ENCODE measurements at places on chromosomes 3 and 15.

- no peak for DNase-seq
These were observed 12.7 kb upstream of the TMEM212 start for GRCh38 chr3:171830518-171830875.

GRCh38 chr3:126476166-126477060, 722 bp upstream of the ZXDC start:
- DNase-seq: no peak

DNA sequence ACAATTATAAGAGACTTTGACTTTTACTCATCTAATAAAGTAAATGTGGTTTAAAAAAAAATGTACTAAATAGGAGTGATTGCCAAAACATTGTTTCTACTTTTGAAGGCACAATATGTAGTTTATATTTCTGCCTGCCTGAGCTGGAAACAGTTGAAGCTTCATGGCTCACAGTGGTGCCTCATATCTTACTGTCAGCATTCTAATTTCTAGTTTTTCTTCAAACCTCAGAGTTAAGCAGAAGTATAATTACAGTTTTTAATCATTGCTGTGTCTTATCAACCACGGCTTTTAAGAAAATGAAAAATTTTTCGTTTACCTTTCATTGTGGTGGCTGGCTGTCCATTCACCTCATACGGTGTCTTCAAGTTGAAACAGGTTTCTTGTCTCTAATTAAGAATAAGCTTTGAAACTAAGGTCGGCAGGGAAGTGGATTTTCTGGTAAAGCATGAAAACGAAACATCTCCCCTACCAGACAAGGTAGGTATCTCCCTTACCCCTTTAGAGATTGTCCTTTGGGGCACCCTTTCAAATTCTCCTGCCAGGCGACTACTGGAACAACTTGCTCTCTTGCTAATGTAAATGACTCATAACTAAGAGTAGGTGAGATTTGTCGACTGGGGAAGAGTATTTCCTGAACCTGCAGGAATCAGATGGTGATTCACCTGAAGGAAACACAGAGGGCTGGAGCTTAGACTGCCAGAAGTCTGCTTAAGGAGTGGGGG, at the start of gene GPR87:
GPR87 (minus strand) TSS at position 554 of the 725 bp plus-strand sequence. CDS start 16,720 bp downstream, outside the sequence.
- DNase-seq: no peak

DNA sequence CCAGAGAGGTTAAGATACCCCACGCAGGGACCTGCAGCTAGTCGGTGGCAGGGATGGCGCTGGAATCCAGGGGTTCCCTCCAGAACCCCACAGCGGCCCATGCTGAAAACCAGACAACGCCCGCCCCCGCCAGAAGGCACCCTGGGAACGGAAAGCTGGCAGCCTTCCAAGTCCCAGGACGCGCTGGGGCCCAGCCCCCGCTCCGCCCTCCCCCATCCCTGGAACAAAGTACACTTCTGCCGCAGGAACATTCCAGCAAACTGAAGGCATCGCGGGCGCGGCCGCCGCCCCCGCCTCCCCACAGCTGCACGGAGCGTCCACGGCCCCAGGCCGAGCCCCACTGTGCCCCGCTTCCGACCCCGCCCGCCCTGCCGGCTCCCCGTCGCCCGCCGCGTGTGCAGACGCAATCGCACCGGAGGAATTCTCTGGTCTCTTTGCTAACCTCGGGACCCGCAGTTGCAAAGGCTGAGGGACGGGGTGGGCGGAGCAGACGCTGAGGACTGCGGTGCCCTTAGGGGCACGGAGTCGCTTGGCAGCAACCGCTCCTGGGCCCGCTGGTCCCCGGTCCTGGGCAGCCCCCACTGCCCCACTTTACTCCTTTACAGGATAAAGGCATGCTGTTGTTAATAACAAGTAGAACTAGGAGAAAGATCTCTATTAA, 44.8 kb upstream of the RNU6-1 start:
- peak; percentile 54 for DNase-seq

- DNase-seq: no peak
These were observed 467.9 kb upstream of the ATP11B start for GRCh38 chr3:182325213-182325950.

- no peak for DNase-seq
These were observed 72.2 kb upstream of the ADPGK start for GRCh38 chr15:72855791-72856190.

GRCh38 chr3:42229942-42230688, 35.9 kb downstream of the CCK start:
- DNase-seq: no peak

- no peak for DNase-seq
These were observed 3.4 kb upstream of the DISP2 start for GRCh38 chr15:40354408-40355171.

GRCh38 chr15:43969802-43970375, 143.1 kb downstream of the WDR76 start:
- no peak for DNase-seq

GRCh38 chr3:129521611-129522010, 6.8 kb upstream of the RHO start:
- DNase-seq: no peak

- DNase-seq: no peak
These were observed 1.5 kb upstream of the FBXO22 start for GRCh38 chr15:75902129-75902557.

DNA sequence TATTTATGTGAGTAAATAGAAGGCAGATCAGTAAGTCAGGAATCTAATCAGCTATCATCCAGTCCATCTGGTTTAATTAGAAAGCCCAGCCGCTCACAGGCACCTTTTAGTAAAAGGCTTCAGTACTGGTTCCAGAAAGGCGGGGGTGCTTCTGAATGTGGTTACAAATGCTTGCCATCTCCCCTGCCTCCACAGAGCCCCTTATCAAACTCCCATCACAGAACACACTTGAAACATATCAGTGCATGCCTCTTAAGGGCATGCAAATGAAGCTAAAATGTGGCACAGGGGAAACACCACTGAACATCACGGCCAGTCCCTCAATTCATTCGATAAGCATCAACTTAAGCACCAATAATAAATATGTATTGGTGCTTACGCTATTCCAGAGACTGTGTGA, 261.4 kb downstream of the RORA start:
- DNase-seq: no peak

DNA sequence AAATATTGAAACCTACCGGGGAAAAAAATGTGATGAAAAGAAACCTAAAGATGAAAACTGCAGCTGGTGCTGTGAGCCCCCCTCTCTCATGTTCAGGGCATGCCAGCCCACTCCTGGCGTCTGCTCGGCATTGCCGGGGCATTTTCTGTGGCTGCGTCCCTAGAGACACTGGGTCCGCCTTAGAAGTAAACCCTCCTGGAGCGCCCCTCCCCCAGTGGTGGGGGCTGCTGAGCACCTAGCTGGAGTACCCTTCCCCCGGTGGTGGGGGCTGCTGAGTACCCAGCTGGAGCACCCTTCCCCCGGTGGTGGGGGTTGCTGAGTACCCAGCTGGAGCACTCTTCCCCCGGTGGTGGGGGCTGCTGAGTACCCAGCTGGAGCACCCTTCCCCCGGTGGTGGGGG, 24.5 kb upstream of the GABRA5 start:
- DNase-seq: no peak

GRCh38 chr3:73637042-73637441, 12.3 kb upstream of the PDZRN3 start:
- DNase-seq: no peak

- no peak for DNase-seq
These were observed 72.8 kb upstream of the FAN1 start for GRCh38 chr15:30830961-30831360.

- no peak for DNase-seq
These were observed 77.2 kb downstream of the LDHAL6B start for GRCh38 chr15:59283717-59284391.

DNA sequence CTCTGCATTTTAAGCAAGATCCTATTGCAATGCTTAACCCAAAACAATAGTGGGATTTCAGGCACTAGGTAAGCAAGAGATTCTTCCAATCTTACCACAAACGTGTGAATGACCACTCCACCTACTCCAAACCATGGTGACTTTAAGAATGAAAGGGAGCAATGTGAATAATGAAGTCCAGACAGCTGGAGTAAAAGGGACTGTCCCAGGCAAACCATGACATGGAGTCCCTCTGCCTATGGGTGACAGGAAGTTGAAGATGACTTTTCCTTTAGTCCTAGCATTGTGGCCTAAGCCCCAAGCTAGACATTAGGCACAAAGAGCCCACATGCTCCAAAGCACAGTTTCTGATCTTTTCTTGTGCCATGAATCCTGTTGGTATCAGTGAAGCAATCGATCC, 179.0 kb downstream of the SHQ1 start:
- no peak for DNase-seq

GRCh38 chr15:60344987-60345386, 52.8 kb downstream of the ANXA2 start:
- DNase-seq: no peak

DNA sequence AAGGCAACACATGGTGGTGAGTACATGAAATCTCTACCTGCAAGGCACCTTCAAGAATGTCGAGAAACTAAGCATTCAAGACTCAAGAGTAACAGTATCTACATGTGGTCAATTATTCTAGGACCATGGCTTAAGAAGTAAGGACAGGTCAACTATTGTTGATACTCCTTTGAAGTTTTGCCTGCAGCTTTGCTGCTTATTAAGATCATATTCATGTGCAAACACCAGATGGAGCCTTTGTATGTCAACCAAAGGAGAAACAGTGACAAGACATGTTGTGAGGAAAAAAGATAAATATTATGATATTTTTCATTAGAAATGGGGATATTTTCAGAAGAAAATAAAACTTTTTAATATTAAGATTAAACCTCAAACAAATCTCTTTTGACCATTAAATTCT, 52.3 kb upstream of the FGF7 start:
- DNase-seq: no peak

DNA sequence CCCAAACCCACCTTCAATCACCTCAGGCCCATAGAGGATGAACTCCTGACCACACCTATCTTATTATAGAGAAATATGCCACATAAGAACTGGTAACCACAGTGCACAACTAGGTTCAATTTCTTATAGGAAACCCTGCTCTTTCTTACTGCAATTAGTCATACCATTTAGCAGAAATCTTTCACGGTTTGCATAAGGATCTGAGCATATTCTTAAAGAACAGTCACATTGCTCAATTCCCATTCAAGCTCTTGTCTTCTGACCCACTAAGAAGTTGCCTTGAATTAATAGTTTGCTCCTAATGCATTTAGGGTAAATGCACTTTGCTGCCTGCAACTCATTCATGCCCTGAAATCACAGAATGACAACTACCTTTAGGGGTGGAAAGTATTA, 9.2 kb downstream of the ERC2 start:
- no peak for DNase-seq

DNA sequence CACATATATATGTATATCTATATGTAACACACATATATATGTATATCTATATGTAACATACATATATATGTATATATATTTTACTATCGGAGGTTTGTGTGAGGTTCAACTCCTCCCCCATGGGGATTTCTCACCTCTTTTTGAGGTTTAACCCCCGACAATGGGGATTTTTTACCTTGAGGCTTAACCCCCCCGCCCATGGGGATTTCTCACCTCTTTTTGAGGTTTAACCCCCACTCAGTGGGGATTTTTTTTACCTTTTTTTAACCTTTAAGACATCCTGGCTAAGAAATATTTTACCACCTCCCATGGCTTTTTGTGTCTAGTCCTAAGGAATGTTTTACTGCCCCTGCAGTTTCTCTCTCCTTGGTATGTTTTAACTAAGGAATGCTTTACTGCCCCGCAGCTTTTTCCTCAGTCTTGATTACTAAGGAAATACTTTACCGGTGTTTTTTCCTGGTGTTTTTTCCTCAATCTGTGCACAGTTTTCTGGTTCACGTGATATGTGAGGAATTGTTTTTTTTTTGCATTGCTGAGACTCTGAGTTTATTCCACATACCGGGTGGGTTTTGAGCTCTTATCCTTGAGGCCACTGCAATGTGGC, 185.2 kb downstream of the KLF13 start:
- DNase-seq: peak; percentile 33

Data from activated CD4-positive, alpha-beta T cell treated with anti-CD3 and anti-CD28 coated beads, Interleukin-2, amount 50 U/mL, for 1 hour (primary cell).